Prostate gland (tissue), 2 donors: ENCODE measurements at places on chromosomes 7 and 10.

GRCh38 chr10:100828738-100829096, 83.3 kb downstream of the PAX2 start:
- no peak for DNase-seq

GRCh38 chr7:90412458-90413184, 9.4 kb downstream of the CLDN12 start:
- DNase-seq: no peak

DNA sequence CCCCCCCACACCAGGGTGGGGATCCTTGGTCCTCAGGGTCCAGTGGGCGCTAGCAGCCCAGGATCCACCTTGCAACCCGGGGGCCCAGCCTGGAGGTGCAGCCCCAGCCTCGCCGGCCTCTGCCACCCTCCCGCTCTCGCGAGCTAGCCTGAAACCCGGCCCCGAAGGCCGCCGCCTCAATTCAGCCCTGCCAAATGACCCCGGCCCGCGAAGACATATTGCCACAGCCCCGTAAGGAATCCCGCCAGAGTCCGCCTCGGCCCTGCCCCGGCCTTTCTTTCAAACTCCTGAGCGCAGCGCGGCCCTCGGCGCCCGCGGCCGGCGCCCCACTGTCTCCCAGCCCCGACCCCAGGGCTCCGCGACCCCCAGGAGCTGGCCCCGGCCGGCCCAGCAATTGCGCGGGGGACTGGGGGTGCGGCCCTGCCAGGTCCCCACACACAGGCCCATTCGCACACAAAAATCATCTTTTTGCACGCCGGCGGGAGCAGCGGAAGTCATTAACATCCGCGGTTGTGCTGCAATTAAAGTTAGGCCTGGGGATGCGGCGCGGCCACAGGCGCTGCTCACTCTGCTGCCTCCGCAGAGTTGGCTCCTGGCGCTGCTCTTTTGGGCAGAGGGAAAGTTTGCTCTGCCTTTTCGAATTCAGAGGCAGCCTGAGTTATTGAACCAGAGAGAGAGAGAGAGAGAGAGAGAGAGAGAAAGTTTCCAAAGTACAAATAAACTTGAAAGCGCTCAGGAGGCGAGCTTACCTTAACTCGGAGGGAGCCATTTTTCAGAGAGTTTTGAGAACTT, 4.0 kb downstream of the HOXA5 start:
- DNase-seq: no peak

DNA sequence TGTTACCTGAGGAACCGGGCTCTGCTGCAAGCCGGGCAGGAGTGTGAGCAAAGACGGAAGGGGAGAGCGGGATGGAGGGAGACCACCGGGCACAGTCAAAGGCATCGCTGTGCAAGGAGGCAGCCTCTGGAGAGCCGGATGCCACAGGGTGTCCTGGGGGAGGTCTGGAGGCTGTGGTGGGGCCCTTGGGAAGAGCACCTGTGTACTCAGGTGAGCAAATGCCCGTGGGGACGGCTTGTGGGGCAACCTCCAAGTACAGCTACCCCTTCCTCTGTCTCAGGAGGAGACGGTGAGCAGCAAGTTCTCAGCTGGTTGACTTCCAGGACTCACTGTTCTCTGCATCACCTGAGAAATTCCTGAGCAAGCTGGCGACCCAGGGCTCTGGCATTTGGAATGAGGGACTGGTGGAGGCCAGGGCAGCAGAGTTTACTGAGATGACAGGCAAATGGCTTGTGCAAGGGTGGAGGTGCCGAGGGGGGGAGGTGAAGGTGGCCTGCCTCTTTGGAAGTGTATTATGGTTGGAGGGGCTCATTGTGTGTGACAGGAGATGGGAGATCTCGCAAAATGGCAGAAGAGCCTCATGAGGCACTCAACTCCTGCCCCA, 345.2 kb upstream of the SHH start:
- no peak for DNase-seq
